ENCODE measurements at places on chromosomes 2 and 18. TPM values are rescaled to one million over a fixed set of nuclear protein-coding genes. Genes with fewer than 3 reads are reported as not detected.

- no peak for DNase-seq
Measured at GRCh38 chr18:79375441-79376154, 20.1 kb upstream of the NFATC1 start.

DNA sequence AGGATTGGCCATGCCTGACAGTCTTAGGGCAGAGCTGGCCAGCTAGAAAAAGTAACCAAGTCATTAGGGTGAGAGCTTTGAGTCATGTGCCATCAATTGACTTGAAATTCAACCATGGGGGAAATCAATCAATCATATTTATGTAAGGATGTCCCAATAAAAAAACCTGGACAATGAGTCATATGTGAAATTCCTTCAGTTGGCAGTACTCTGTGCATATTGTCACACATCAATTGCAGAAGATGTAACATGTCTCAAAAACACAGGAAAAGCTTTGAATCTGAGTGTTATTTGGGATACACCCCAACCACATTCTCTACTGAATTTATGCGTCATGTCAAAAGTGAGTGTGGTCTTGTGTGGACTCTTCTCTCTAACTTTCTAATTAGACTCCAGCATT is 1004.1 kb upstream of the NRXN1 start:
- DNase-seq = no peak

Gene CNNM4
- total RNA-seq = 2.6 TPM

GRCh38 chr2:138035608-138036217 is 71.4 kb downstream of the HNMT start:
- DNase-seq = no peak

Gene AQP12A
- total RNA-seq = not detected

- no peak for DNase-seq
Measured at GRCh38 chr18:22108674-22109073, 60.7 kb upstream of the GATA6 start.

- no peak for DNase-seq
Measured at GRCh38 chr2:143574069-143574468, 444.9 kb downstream of the ARHGAP15 start.

GRCh38 chr18:53752781-53753367 is 471.6 kb downstream of the MBD2 start:
- no peak for DNase-seq

DNA sequence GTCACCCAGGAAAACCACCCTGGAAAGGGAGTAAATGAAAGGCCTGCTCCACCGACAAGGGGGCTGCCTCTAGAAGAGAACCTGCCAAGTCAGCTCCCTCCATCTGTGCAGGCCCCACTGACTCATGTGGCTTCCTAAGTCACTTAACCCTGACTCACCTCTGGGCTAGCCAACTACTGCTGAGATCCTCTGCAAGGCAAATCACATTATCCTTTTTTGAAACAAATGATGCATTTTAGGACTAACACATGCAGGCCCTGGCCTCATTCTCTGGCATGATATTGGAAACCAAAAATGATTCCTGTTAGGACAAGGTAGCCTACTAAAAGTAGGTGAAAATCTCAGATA is 474.6 kb downstream of the EPHA4 start:
- DNase-seq = peak; percentile 79

GRCh38 chr2:46000660-46001059 is 296.5 kb upstream of the EPAS1 start:
- DNase-seq = no peak

Gene NT5C1B
- total RNA-seq = 0.21 TPM

GRCh38 chr2:50615291-50615690 is 416.6 kb downstream of the NRXN1 start:
- no peak for DNase-seq

Gene ARHGAP28
- 3.6 TPM for total RNA-seq

DNA sequence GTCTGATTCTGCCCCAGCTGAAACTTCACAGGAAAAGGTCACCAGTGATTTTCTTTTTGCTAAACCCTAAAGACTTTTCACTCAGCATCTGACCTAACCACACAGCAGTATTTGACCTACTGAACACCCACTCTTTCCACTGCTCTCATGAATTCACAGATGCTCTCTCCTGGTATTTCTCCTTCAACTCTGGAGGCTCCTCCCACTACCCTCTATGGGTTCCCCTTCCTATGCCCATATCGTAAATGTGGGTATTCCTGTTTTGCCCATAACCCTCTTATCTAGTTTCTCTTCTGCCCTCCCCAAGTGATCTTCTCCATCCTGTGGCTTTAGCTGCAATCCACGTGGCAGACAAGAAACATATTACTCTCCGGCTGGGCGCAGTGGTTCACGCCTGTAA is 7.6 kb downstream of the PLEKHM3 start:
- no peak for DNase-seq

Gene IGFBP5
- total RNA-seq = 2.9 TPM

All from Daoy (cell line).